Activated gamma-delta T cell (primary cell): ENCODE measurements at places on chromosomes 13 and 19.

DNA sequence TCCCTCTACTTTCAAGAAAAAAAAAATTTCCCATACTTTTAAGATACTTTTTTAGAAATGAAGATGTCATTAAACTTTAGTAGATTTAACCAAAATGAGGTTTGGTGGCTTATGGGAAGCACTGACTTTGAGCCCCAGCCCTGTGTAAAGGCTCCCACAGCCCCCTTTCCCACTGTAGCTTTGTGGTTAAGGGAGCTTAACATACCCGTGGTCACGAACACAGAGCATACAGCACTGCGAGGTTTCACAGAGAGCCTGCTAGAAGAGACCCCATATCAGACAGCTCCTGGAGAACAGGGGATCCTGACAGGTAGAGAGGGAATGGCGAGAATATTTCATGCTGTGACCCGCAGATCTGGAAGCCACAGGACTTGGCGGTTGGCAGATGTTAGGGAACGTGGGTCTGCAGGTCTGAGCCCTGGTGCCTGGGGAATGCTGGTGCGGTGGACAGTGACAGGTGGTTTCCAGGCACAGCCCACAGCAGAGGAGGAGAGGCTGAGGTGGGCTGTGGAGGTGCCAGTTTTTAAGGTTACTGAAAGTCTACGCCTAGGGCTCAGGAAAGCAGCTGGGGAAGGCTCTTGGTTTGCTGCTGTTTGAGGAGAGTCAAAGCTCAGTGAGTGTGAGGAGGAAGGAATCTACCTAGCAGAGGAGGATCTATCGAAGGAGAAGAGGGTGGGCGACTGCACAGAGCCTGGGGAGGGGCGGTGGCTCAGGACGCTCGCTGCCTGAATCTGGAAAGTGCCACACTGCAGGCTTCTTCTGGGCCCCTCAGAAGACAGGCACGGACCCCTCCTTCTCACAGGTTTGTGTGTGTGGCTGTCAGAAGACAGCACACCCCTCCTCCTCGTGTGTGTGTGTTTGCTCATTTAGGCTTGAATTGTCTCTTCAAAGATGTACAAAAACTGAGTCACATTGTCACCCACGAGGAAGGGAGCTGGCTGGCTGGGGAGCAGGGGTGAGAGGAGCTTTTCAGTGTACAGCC, 49.9 kb downstream of the SLC7A9 start:
- DNase-seq: no peak

- DNase-seq: no peak
Measured at GRCh38 chr13:94709001-94709834, 3.1 kb downstream of the SOX21 start.

- DNase-seq: no peak
Measured at GRCh38 chr13:65784088-65784816, 1445.9 kb downstream of the PCDH9 start.

GRCh38 chr13:24709186-24709913, 29.1 kb downstream of the ATP12A start:
- no peak for DNase-seq

DNA sequence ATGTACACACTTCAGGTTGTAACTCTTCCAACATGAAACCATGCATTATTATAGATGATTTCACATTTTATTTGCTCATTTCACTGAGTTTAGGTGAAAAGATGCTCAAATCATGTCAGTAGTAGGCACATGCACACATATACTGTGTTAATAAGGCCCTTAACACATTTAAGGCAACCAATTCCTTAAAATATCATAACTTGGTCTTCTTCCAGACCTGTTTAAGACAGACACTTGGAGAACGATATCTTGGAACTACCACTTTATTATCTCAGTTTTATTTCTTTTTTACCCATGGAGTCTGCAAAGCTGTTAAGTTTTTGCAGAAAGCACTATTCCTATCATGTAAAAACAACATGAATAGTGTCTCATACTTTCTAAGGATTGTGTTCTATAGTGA, 395.2 kb upstream of the MIR17HG start:
- no peak for DNase-seq

DNA sequence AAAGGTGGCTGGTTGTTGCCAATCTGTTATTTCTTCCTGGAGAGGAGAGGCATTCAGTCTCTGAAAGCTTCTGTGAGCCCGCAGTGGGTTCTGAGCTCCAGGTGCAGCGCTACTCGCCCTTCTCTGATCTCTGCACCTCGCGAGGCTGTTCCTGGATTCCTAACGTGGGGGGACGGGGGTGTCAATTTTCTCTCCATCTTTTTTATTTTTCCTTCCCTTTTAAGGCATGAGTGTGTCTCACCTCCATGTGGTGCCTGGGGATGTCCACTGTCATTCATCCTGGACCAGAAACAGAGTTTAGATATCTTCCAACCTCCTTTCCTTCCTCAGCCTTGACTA, 626 bp downstream of the ZNF233 start:
- no peak for DNase-seq

GRCh38 chr19:11324079-11324661, 15.3 kb downstream of the RAB3D start:
- DNase-seq: no peak

GRCh38 chr19:13959141-13959961, 7.0 kb downstream of the DCAF15 start:
- DNase-seq: no peak

DNA sequence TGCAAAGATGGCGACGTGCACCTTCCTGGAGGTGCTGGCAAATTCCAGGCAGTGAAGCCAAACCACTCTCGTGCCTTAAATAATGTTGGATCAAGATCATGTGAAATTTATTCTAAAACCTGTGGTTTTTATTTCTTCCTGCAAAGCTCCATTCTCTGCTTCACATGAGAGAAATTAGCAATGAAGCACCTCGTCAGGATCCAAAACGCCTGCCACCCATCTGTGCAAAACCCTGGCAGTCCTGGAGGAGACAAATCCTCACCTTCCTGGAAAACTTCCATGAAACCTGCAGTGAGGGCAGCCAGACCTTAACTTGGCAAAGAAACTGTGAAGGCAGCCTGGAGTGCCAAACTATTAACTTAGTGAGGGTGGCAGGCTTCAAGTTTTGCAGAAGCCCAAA, 47.6 kb downstream of the CHST8 start:
- DNase-seq: no peak

DNA sequence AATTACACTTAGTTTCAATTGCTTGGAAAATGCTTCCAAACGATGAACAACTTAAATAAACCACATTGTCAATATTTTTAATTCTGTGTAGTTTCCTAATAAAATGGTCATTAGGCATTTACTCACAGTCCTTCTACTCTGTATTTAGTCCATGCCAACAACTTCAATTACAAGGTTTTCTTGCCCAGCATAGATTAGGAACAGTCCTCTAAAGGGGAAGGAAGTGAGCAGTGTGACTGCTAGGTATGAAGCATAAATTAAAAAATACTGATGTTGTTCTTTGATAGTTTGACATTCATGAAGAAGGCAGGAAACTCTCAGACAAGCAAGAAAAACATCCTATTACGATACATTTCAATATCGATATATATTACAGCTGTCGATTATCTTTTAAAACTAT, 716.0 kb upstream of the PCDH9 start:
- no peak for DNase-seq

DNA sequence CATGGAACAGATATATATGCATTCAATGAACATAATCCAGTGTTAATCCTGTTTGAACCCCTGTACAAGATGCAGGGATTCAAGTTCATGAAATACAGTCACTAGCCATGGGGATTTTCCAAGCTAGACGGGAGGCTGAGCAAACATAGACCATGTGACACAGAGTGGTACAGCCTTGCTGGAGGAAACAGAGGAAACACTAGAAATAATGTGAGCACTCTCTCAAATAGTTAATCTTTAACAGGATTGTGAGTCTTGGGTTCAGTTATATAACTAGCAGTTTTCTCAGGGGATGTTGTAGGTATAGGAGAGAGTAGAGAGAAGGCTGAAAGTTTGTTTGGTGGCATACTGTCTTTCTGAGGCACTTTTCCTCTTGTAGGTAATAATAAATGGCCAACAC, 13.9 kb upstream of the LGALS16 start:
- DNase-seq: no peak

GRCh38 chr19:54694648-54695047, 29.6 kb upstream of the KIR3DL3 start:
- DNase-seq: no peak

DNA sequence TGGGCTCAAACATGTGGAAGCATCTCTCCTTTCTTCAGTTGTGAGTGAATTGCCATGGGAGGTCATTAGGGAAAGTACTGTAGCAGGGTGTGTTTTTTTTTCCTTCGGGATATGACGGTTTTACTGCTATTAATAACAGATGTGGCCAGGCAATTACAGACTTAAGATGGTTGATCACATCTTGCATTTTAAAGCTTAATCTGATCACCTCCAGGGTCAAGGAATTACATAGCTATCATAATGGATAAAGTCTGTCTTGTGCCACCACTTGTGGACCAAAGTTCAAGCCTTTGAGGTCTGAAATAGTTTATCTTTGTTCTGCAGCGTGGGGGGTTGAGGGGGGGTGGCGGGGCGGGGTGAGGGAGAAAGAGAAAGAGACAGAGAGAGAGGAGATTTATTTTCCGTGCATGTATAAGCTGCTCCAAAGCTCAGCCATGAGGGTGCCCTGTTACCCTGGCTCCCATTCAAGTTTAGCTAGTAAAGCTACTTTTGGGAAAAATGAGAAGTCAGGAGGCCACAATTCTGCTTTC, 5.5 kb upstream of the SERP2 start:
- DNase-seq: no peak

- no peak for DNase-seq
Measured at GRCh38 chr13:75407473-75407872, 74.5 kb downstream of the TBC1D4 start.

- no peak for DNase-seq
Measured at GRCh38 chr13:40275636-40276035, 390.8 kb downstream of the FOXO1 start.

GRCh38 chr13:99982036-99982730, 599 bp downstream of the ZIC2 start:
- DNase-seq: no peak

GRCh38 chr19:35773020-35773806, 2.2 kb upstream of the ARHGAP33 start:
- DNase-seq: no peak

- no peak for DNase-seq
Measured at GRCh38 chr13:44974056-44974793, 15.0 kb downstream of the NUFIP1 start.

- peak; percentile 81 for DNase-seq
Measured at GRCh38 chr19:1592024-1592754, 476 bp downstream of the MBD3 start.

DNA sequence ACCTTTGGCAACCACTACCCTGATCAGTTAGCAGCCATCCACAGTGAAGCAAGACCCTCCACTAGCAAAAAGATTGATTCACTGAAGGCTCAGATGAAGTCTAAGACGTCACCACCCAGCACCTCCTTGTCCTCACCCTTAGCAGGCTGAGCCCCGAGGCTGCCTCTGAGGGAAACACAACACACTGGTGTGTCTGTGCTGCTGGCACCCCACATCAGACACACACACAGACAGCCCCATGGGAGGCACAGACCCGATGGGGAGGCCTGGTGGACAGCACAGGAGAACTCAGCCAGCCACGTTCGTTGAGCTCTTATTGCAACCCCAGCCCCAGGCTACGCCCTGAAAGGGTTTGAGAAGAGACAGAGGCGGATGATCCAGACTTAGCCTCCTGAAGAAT, 94.7 kb downstream of the ZDHHC20 start:
- no peak for DNase-seq

DNA sequence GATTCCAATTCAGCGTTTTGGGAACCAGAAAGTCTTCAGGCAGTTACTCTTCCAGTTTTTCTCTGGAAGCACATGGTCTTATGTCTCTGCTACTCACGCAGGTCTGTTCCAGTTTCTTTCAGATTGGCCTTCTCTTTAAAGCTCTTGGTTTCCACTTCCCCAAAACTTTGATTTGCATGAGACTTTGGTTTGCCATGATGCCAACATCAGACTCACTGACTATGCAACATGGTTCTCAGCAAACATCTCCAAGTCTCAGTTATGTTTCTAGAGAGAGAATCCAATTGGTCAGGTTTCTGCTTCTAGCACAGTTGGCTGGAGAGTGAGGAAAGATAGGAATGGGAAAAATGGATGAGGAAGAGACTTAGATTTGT, 3.1 kb downstream of the AKAP11 start:
- no peak for DNase-seq

DNA sequence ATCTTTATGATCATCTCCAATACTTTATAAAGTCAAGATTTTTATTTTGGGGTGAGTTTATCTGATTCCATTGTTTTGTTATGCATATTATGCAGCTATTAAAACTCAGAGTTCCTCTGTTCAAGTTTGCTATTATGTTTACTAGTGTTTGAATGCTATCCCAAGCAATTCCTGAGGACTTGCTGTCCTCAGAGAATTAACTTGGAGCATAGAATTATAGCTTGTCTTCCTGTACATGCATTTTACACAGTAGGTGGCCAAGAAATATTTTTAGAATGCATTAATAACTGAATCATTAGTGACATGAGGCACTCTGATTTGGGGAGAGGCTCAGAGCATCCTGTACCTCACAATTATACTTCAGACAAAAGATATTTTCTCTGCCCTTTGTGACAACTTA, 195.6 kb upstream of the MIR17HG start:
- DNase-seq: no peak

DNA sequence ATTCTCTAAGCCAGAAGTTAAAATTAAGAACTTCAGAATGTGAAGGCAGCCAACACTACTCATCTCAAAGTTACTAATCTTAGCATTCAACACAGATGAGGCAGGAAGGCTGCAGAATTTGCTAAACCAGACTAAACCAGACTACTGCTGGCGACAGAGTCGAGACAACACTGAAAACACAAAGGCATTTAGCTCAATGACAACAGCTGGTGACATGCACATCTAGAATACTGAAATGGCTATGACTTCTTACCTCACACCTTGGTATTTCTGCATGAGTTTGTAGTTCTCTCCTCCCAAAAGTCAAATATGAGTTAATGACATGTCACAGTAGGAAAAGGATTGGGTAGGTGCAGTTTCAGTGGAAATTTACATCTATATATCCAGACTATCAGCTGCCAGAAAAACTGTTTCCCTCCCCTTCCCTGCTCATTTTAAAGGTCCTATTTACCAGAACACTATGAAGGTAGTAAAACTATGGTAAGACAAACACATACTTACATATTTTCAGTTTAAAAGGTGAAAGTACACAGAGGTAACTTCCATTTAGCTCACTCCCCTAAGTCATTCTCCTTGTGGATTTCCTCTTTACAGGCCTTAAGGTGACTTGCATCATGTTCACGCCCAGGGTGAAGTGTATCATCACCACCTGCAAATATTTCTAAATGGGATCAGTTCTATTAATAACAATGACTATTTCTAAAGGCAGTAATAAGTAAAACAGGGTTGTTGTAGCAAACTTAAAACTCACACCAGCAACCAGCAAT, 21.4 kb downstream of the FOXO1 start:
- no peak for DNase-seq
